ENCODE measurements at places on chromosomes 7 and 10.

GRCh38 chr10:126122881-126123280 lies 226.5 kb downstream of the FANK1 start:
- no peak for DNase-seq

DNA sequence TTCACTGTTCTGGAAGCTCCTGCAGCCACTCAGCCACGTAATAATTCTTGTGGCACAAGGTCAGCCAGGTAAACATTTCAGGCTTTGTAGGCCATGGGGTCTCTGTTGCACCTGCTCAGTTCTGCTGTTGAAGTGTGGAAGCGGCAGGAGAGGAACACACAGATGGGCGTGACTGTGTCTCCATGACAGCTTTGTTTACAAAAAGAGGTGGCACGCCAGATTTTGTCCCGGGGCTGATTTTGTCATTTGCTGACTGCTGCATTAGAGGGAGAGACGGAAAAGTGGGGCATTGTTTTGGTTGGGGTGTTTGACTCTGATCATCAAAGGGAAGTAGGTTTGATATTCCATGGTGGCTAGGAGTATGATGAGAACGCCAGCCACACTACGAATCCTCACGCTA lies 103.1 kb downstream of the PRKAG2 start:
- DNase-seq, result no peak

GRCh38 chr10:133141958-133142340 lies 18.1 kb upstream of the KNDC1 start:
- DNase-seq, result no peak

GRCh38 chr7:70569335-70569819 lies 562.6 kb upstream of the GALNT17 start:
- no peak for DNase-seq

DNA sequence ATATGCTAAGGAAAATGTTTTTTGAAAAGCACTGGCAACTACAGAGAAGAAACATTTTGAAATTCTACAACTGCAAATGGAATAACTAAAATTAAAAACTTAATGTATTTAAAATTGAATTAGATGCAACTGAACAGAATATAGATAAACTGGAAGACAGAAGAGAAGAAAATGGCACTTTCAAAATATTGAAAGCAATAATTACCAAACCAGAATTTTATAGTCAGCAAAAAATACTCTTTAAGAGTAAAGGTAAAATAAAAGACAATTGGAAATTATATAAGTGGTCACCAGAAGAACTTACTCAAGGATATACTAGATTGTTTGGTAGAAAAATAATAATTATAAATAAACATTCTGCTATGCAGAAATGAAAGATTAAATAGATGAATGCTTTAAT lies 927.7 kb upstream of the ZWINT start:
- DNase-seq, result no peak

GRCh38 chr7:18694484-18694883 lies 198.9 kb downstream of the HDAC9 start:
- DNase-seq, result no peak

Measured in HepG2 (cell line).